ENCODE measurements at places on chromosomes 16 and 17.

DNA sequence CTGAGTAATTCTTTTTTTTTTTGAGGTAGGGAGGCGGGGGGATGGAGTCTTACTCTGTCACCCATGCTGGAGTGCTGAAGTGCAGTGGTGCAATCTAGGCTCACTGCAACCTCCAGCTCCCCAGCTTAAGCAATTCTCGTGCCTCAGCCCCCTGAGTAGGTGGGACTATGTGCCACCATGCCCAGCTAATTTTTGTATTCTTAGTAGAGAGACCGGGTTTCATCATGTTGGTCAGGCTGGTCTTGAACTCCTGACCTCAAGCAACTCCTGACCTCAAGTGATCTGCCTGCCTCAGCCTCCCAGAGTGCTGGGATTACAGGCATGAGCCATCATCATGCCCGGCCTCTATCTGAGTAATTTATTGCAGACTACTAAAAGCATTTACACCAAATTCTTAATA lies 19.4 kb downstream of the KPNB1 start:
- ATAC-seq = no peak

DNA sequence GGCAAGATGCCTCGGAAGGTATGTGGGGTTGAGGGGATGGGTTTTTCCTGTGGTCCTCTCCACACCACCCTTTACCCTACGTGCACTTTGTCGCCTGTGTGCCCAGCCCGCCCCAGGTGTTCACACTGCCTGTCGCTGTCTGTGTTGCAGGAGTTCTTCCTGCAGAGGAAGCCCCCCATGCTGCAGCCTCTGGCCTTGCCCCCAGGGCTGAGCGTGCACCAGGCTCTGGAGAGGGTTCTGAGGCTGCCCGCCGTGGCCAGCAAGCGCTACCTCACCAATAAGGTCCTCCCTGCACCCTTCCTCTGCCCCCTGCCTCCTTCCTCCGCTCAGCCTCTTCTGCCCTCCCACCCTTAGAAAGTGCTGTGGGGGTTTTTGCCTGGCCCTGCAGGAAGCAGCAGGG lies 15.2 kb downstream of the PFAS start:
- ATAC-seq = no peak

DNA sequence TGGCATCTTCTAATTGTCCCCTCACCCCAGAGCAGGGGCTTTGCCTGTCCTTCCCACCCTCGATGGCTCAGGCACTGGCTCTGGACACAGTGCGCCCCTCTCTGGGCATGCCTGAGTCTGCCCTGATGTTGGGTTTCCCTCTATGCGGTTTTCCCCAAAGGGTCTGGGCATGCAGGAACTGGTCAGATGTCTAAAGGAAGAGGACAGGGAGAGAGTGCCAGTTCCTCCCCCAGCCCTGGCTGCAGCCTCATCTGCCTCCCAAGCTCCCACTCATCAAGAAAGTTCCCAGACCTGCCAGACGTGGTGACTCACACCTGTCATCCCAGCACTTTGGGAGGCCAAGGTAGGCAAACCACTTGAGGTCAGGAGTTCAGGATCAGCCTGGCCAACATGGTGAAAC lies 41.3 kb upstream of the PABPN1L start:
- ATAC-seq = peak; percentile 31

DNA sequence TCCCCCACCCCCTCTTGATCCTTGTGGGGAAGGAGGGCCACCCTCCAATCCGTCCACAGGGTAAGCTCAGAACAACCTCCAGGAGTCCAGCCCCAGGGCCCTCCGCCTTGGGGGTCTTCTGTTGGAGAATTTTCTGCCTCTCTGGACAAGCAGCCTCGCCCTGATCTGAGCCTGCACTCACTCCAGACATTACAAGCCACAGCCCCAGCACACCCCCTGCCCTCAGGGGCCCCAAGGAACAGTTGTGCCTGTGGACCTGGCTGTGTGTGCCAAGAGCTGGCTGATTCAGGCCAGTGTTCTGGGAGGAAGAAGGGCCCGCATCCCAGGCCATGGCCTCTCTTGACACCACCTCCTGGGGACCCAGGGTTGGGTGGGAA lies 477 bp upstream of the ARHGAP27 start:
- no peak for ATAC-seq

DNA sequence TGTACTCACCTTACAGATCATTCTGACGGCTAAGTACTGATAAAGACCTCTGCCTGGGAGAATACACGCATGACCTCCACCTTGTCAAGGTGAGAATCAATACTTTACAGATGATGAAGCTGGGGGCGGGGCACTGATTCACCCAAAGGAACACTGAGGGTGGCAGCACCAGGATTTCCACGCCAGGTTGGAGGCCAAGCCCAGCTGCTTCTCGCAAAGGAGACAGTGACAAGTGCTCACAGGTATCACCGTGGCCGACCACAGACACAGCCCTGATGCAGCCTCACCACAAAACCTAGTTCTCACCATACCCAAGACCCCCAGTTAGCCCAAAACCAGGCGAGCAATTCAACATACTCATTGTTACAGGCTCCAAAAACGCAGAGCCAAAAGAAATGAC lies 434.2 kb downstream of the SOX9 start:
- peak; percentile 39 for ATAC-seq
